ENCODE measurements at places on chromosomes 5 and 9.

GRCh38 chr5:51811883-51812471, 428.7 kb downstream of the ISL1 start:
- no peak for DNase-seq

- DNase-seq: no peak
Observed at GRCh38 chr9:135884328-135885035, 22.9 kb downstream of the CAMSAP1 start.

DNA sequence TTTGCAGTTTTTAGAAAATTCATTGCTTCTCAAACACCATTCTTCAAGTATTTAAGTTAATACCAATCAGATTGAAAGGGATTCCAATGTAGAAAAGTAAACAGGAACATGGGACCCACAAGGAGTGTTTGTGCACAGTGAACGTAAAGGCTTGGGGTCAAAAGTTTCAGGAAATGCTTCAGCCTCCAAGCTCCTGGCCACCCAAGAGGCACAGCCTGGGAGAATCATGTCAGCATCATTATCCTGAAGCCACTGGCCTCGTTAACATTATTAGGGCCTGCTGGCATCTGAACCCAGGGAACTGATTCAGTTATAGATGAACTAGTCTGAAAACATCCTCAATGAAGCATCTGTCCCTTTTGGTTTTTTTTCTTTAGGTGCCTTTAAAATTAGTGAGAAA, 122.9 kb downstream of the NXNL2 start:
- DNase-seq: no peak

- no peak for DNase-seq
Observed at GRCh38 chr9:81389569-81389993, 299.8 kb downstream of the TLE1 start.

DNA sequence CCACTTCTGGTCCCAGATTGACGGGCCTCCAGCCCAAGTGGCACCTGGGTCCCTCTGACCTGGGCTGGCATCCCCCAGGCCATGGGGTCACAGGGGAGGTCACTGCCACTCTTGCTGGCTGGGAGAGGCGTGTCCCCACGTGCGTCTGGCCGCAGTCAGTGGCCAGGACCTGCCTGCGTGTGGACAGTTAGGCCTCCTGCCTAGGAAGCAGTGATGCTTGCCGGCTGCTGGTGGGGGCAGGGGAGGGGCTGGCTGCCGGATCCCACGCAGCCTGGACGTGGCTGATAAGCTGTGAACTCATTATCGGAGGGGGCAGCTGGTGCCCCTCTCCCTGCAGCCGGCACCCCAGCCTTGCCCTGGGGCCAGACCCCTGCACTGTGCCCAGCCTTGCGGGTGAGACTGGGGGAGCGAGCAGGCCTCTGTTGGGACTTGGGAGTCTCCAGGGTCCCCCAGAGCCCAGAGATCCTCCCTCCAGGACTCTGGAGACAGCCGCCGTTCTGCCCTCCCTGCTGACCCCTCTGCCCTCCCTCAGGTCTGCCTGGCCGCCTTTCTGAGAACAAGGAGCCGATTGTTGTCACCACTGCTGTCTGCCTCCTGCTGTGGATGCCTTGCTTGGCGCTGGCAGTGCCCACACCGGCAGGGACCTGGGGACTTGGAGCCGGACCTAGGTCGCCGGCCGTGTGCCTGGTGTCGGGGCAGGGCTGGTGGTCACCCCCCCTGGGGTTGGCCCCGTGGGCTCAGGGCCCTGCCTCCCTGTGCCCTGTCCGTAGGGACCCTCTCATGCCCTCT, 12.3 kb downstream of the RXRA start:
- no peak for DNase-seq

GRCh38 chr5:26003966-26004365, 1034.4 kb downstream of the CDH9 start:
- DNase-seq: no peak

GRCh38 chr5:174410716-174411478, 313.5 kb upstream of the MSX2 start:
- no peak for DNase-seq

- no peak for DNase-seq
Observed at GRCh38 chr9:27943501-27943900, 370.2 kb upstream of the C9orf72 start.

- DNase-seq: no peak
Observed at GRCh38 chr9:15915711-15916110, 362.9 kb downstream of the CCDC171 start.

GRCh38 chr9:137194909-137195308, 5.6 kb downstream of the TPRN start:
- DNase-seq: no peak

- DNase-seq: no peak
Observed at GRCh38 chr9:129828969-129829368, 5.0 kb upstream of the TOR1A start.

GRCh38 chr5:24555229-24555628, 89.5 kb downstream of the CDH10 start:
- no peak for DNase-seq

- no peak for DNase-seq
Observed at GRCh38 chr9:125812403-125812802, 65.2 kb downstream of the PBX3 start.

DNA sequence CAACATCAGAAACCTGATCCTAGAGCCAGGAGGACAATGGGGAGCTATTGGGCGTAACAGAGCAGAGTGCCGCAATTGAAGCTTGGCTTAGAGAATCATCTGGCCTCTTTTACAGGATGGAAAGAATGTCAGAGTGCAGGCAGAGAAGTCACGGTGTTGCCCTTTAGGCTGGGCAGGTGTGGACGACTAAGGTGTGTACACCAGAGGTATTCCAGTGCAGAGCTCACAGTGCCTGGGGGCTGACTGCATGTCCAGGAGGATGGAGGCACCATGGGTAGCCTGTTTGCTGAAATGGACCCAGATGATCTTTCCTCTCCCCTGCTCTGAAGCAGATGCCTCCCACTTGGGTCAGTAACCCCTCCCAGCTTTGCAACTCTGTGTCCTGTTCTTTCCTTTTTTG, 48.9 kb upstream of the TBC1D2 start:
- DNase-seq: no peak

GRCh38 chr5:27387535-27388073, 349.2 kb upstream of the CDH9 start:
- no peak for DNase-seq

- DNase-seq: no peak
Observed at GRCh38 chr5:177983763-177984583, 12.1 kb downstream of the PROP1 start.

DNA sequence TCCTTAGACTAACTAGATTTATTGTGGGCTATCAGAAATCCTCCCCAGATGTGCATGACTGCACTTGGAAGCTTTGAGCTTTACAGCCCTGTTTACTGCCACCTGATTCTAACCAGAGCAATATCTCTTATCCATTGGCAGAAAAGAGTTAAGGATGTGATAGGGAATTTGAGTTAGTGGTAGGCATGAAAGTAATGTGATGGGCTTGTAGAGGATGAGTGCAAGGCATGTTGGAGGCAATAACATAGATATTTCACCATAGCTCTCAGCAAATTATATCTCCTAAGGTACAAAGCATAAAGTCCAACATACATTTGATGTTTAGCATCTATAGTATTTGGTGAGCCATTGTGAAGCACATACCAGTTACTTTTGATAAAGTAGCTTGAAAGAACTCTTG, 103.8 kb downstream of the INVS start:
- no peak for DNase-seq

DNA sequence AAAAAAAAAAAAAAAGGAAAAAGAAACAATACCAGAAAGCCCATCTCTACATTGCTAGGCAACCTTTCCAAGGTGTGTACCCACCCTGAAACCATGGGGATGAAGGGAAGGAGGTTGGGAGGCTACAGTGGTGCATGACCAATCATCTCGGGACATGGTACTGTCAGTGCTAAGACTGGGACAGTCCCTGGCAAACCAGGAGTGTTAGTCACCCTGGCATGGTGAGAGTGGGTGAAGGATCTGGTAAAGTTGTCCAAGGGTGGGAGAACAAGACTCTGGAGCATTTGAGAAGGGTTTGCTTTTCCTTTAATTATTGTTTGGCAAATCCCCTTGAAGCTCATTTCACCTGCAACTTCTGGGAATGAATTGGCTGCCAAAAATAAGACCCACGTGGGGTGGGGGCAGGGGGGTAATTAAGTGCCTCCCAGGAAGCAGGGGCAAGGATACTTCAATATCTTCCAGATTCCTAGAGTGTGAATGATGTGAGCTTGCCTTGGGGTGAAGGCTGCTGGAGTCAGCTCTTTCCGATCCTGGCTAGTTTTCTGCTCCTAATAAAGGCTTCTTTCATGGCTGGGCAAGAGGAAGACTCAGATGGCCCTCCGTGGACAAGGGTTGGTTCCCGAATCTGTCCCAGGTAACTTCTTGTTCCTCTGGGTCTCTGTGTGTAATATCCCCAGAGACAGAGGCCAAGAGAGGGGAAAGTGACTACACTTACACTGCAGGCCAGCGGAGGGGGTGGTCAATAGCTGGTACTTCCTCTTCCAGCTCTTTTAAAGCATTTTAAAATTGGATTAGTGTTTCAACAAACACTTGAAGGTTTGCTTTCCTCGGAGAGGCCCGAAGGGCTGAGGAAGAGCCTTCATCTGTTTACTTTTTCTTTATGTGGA, 61.6 kb upstream of the SPRY4 start:
- DNase-seq: no peak

- no peak for DNase-seq
Observed at GRCh38 chr9:764105-764524, 77.4 kb upstream of the DMRT1 start.

DNA sequence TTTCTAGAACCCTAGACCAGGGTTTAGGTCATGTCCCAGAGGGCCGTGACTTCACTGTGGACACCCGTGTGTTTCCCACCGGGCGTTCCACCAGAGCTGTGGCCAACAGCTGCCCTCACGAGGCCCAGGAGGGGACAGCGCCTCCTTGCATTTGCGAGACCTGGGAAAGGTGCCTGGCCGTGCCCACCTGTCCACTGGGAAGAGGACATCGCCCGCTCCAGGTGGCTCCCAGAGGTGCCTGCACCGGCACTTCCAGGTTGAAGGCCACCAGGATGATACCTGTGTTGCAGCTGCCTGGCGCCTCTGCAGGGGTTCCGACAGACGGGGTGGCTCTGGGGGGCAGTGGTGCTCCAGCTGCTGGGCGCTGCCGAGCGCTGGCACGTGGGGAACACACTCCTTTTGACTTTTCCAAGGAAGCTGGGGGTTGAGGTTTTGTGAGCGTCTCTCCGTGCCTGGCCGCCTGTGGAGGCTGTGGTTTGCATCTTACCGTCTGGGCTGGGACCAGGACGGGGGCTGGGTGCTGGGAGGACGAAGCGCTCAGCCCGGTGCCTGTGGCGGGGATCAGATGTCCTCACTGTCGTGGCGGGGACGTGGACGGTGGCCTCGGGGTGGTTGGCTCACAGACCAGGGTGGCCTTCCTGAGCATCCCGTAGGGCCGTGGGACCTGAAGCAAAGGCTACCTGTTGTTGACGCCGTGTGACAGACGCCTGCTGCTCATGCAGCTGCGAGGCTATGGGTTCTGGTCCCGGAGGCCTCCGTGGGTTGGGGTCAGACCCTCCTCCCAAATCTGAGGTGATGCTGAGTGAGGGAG, 19.2 kb downstream of the NKD2 start:
- no peak for DNase-seq

- DNase-seq: no peak
Observed at GRCh38 chr9:114754581-114754980, 51.3 kb downstream of the TNFSF15 start.

- no peak for DNase-seq
Observed at GRCh38 chr9:85723215-85723614, 18.5 kb downstream of the AGTPBP1 start.

- DNase-seq: no peak
Observed at GRCh38 chr5:10157085-10157669, 92.5 kb downstream of the ATPSCKMT start.

DNA sequence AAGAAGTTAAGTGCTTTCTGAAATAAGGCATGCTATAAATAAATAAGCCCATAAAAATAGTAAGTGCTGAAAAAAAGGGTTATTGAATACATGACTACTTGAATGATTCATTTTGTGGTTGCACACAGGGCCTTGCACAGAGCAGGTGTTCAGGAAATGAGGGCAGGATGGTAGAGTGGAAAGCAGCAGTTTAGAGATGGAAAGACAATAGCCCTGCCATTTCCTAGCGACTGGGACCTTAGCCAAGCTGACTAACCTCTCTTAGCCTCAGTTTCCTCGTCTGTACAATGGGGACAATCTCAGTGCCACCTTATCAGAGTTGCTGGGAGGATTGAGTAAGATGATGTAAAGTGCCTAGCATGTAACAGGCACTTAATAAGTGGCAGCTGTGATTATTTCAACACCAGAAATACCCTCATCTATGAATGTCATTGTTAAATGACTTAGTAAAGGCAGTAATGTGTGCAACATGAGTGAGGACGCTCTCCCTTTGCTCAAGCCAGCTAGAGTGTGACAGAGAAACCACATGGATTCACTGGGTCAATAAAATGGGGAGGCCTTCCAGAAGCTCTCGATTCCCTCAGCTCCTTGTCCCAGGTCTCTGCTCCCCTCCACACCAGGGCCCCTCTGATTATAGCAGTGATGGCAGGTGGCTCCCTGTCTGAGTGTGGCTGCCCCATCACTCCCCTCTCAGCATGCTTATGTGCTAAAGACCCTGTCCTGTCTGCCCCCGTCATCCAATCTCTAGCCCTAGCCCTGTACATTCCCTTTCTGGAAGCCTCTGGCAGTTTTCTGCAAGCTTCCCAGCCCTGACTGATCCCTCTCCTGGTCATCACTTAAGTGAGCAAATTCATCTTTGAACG, 16.0 kb upstream of the PHF19 start:
- no peak for DNase-seq

DNA sequence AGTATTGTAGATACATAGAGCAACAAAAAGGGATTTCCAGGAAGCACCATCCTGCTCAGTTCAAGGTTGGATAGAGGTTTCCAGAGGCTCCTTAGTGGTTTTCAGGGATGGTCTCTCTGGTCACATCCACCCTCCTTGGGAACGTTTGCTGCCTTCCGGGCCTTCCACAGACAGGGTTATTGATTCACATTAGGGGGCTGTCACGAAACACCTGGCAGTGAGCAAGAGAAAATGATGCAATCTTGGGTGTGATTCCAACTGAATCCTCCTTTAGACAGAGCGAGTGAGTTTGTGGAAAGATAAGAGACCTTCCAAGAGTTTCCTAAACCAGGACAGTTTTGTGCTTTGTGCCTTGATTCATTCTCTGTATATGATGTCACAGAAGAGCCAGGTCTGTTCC, 43.8 kb upstream of the CTSL start:
- DNase-seq: no peak

DNA sequence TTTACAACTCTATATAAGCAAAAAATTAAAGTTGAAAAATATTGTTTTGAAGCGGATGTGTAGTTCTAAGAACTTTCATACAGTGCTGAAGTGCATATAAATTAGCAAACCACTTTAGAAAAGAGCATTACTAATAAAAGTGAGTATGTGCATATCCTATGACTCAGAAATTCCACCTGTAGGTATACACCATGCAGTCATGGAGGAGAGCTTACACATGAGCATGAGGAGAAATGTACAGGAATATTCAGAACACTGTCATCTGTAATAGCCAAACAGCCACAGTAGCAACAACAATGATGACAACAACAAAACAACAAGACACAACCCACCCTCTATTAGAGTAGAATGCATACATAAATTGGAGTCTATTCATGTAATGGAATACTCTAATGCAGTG, 138.2 kb upstream of the ARRDC3 start:
- DNase-seq: no peak

Measured in hypothalamus (tissue), 51 donors.